ENCODE measurements at places on chromosomes 2 and 18.

DNA sequence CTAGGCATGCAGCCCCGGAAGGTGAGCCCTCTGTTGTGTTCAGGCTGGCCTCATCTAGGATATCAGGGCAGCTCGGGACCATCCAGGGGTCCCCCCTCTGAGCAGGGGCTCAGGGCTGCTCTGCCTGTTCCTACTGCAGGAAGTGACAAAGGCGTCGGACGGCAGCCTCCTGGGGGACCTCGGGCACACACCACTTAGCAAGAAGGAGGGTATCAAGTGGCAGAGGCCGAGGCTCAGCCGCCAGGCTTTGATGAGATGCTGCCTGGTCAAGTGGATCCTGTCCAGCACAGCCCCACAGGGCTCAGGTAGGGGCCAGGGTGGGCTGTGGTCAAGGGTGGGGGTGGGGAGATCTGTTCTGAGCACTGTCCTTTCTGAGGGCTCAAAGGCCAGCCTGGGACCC is 13.1 kb downstream of the KCNIP3 start:
- no peak for DNase-seq

- peak; percentile 60 for DNase-seq
Measured at GRCh38 chr2:88452980-88453582, 588 bp upstream of the FOXI3 start.

- DNase-seq, result no peak
Measured at GRCh38 chr2:99395589-99396130, 58.5 kb downstream of the EIF5B start.

- DNase-seq, result no peak
Measured at GRCh38 chr2:54636415-54637139, 86.9 kb upstream of the EML6 start.

GRCh38 chr18:50045126-50045525 is 149.8 kb downstream of the MYO5B start:
- no peak for DNase-seq

DNA sequence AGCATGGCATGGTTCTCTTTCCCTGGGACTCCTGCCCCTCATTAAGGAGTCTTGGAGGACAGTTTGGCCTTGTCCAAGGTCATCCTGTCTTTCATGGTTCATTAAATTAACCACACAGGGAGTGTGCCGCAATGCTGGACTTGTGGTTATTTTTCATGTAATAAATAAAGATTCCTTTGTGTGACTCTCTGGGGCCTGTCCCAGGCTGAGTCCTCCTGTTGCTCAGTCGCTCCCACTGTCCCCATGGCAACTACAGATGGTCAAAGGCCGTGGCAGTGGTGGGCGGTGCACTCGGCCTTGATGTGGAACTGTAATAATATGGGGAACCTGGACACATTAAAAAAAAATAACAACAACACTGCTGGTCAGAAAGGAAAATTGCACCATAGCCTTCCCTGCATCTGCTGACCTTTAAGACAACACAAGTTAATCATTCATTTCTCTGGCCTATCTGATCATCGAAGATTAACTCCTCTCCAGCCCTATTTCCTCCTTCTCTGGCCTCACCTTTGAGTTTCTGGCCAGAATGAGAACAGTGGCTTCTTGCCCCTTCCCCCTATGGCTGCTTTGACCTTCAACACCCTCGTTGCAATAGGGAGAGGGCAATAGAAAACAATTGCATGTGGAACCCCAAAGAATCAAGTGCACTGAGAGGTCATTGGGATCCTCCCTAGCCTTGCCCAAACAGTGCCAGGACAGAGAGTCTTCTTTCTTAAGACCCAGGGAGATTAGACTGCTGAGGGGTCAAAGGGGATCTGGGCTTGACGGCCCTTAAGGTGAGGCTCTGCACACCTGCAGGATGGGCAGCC is 44.7 kb downstream of the PSD4 start:
- DNase-seq, result no peak

DNA sequence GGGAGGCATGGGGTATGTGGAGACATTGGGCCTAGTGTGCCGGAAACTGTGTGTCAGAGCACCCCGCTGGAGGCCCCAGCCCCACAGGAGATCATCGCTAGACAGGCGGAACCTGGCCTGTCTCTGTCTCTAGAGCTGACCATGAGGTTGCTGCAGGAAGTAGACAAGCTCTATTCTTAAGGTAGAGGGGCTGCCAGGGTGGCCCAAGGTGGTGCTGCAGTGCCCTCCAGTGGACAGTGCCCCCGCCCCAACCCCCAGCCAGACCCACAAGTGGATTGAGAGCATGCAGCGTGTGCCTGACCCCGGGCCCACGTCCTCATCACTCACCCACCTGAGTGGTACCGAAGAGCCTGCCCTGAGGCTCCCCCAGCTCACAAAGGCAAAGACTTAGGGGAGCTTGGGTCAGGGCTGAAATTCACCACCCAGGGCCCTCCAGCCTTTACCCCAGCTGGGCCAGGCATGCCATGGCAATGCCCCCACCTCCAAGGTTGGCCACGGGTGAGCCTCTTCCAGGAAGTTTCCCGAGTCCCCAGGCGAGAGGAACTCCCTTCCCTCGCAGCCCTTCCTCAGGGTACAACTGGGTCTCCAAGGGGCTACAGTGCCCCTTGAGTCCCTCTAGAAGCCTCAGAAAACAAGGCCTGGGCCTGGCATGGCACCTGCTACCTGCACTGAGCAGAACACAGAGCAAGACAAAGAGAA is 155.0 kb downstream of the TTC32 start:
- no peak for DNase-seq

DNA sequence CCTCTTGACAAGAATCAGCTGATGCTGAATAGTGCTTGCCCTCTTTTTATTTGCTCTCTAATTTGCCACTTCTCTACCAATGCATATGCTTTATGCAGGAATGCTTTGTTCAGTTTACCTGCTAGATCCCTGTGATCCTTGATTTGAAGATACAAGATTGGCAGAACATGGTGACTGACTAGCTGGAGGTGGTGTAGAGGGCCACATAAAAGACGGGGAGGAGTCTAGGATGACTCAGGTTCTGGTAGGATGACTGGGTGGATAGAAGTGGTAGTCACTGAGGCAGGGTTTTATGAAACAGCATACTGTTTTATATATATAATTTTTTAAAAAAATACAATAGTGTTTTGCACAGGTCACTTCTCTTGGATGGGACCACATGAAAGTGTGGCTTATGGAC is 6.3 kb upstream of the ADGRF3 start:
- no peak for DNase-seq

GRCh38 chr2:11228692-11229091 is 73.4 kb downstream of the SLC66A3 start:
- no peak for DNase-seq

DNA sequence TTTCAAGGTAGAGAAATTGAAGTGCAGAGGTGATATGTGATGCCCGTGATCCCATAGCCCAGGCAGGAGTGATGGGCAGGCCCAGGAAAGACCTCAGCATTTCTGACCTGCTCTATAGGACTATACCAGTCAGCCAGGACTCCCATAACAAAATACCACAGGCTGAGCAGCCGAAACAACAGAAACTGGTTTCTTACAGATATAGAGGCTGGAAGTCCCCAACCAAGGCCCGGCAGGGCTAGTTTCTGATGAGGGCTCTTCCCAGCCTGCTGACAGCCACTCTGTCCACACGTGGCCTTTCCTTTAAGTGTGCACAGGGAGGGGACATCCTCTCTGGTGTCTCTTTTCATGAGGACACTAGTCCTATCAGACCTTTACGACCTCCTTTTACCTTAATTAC is 104.2 kb upstream of the AGAP1 start:
- no peak for DNase-seq

- DNase-seq, result no peak
Measured at GRCh38 chr2:120620025-120620793, 115.5 kb upstream of the GLI2 start.

DNA sequence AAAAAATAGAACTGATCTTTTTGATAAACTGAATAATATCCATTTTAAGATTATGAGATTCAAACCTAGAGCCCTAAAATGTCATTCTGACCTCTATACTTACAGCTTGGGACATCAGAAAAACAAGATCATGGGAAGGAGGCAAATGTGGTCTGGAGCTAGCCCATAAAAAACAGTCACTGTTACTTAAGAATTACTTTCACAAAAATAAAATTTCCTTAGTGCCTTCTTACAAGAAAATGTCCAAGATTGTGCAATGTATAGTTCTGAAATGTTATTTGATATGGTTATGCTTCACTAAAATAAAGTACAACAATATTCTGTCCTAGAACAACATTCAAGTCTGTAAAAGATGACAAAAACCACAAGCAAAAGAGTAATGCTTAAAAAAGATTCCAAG is 247.6 kb downstream of the DYM start:
- no peak for DNase-seq

DNA sequence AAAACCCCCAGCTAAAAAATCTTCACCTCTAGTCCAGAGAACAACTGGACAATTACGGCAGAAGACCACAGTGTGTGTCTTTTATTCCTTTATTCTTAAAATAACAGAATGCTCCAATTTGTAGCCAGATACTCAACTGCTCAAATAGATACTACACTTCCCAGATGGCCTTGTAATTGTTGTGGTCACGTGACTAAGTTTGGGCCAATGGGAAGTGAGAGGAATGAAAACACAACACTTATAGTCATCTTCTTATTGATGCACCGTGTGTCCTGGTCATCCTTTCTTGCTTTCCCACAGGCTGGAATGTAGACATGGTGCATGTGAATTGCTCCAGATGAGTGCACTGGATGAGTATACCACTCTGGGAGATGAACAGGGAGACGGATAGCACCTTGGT is 145.1 kb downstream of the CDC42EP3 start:
- no peak for DNase-seq

DNA sequence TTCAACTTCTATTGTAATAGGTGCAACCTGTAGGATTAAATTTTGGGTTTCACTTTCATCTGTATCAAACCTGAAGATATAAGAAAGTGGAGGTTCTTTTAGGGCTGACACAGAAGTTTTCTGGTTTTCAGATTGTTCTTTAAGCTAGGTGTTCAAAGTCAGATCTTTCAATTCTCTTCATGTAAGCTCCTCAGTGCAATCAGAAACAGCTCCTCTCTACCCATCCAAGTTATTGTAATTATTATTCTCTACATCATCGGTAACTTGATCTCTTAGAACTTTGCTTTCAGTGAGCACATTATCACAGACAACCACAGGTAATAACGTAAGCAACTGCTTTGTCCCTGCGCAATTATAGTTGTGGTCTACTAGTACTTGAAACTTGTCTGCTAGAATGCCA is 179.4 kb downstream of the MYCN start:
- no peak for DNase-seq

DNA sequence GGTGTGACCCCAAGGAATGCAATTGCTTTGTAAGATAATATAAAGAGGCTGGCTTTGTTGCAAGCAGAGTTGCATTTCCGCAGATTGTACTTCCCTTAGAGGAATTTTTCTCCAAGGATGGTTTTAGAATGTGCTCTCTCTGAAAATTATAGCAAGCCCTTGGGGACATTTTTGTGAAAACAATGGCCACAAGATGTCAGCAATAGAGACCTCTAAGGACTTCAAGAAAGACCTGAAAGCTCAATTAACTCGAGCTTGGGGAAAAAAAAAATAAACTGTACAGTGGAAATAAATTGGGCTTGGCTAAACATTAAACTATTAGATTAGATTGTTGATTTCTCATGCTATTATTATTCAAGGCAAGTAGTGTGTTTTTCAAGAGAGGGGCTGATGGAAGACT is 81.3 kb upstream of the KYNU start:
- DNase-seq, result no peak

GRCh38 chr18:42675810-42676209 is 439.7 kb downstream of the RIT2 start:
- no peak for DNase-seq

GRCh38 chr2:24785671-24786321 is 7.4 kb downstream of the PTRHD1 start:
- DNase-seq, result no peak

GRCh38 chr2:239146011-239146641 is 254.7 kb downstream of the HDAC4 start:
- no peak for DNase-seq

DNA sequence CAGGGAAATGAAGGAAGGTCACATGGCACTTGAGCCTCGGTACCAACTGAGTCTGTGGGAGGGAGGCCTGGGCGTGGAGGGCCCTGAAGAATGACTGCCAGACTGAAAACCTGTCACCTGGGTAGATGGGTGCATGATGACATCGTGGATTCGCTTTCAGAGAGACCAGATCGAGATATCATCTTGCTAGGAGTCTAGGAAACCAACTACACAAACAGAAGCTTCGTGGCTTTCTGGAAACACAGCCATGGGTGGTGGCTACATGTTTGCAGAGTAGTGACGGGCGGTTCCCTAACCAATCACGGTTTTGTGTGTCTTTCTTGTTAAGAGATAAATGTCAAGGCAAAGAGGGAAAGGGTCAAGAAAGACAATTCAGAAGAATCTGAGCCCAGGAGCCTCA is 155.0 kb downstream of the EIPR1 start:
- no peak for DNase-seq

- no peak for DNase-seq
Measured at GRCh38 chr2:70949086-70949485, 13.4 kb downstream of the ATP6V1B1 start.

DNA sequence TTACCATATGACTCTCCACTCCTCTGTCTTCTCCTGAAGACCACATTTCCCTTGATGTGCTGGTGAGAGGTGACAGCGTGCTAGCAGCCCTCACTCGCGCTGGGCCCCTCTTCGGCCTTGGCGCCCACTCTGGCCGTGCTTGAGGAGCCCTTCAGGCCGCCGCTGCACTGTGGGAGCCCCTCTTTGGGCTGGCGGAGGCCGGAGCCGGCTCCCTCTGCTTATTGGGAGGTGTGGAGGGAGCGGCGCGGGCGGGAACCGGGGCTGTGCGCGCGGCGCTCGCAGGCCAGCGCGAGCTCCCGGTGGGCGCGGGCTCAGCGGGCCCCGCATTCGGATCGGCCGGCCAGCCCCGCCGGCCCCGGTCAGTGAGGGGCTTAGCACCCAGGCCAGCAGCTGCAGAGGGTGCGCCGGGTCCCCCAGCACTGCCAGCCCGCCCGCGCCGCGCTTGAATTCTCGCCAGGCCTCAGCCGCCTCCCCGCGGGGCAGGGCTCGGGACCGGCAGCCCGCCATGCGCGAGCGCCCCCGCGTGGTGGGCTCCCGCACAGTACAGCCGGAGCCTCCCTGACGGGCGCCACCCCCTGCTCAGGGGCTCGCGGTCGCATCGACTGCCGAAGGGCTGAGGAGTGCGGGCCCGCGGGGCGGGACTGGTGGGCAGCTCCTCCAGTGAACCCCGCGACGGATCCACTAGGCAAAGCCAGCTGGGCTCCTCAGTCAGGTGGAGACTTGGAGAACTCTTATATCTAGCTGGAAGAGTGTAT is 246.6 kb upstream of the REG3G start:
- no peak for DNase-seq

DNA sequence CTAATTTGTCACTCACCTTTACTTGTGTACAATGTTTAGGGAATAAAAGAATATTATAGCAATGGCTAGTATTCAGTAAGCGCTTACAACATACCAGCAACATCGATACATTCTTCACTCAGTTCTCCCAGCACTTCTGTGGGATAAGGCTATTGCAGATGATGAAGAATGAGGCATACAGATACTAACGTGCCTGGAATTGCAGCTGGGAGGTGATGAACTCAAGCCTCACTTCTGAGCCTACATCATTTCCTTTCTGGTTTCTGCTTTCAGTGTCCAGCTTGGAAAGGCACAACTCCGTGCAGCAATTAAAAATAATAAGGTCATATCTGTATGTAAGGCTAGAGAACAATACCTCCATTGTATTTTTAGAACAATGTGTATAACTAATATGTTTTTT is 95.4 kb upstream of the AQP4 start:
- no peak for DNase-seq
